Small intestine (tissue), 16 donors: ENCODE measurements at places on chromosomes 16 and 17.
A peak's percentile ranks its signal among the peaks of the same experiment; 100 is the strongest.

DNA sequence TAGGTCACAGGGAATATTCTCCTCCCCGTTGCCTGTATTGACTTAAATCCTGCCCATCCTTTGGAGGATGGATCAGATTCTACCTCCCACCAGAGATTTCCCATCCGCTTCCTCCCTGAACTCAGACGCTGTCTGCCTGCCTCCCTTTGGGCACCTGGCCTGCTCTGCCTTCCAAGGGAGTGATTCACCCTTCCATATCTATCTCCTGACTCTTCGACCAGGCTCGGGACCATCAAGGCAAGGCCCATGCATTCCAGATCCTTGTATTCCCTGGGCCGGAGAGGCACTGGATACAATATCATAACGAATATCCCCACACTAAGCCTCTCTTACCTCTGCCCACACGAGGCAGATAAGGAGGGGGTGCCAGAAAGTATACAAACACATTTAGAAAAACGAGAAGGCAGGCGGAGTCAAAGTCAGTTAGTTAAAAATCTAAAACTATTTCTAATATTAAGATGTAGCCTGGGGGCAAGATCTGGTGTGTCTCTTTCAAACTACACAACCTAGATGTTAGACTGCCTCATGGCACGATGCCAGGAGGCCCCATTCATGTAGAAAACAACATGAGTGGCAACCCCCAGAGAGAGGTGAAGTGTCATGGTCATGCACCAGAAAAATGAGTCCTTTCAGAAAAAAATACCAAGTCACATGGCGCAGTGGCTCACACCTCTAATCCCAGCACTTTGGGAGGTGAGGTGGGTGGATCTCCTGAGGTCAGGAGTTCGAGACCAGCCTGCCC is 9.2 kb downstream of the PMP22 start:
- peaks cover 2% of the 10 kb centered on the region for H3K36me3 ChIP-seq
- DNase-seq: no peak
- H3K27ac ChIP-seq: peak overlapping the region; percentile 14
- peaks cover 4% of the 10 kb centered on the region for H3K4me1 ChIP-seq

- DNase-seq: no peak
- no peak overlapping the region for H3K27ac ChIP-seq
- H3K4me1 ChIP-seq: no peaks in the 10 kb centered on the region
Observed at GRCh38 chr16:4811773-4812172, 9.3 kb upstream of the ROGDI start.

GRCh38 chr16:24151482-24151939 is 104.6 kb upstream of the CACNG3 start:
- H3K27me3 ChIP-seq: no peaks in the 10 kb centered on the region
- no peak for DNase-seq
- H3K36me3 ChIP-seq: no peaks in the 10 kb centered on the region
- no peak overlapping the region for H3K4me3 ChIP-seq
- no peaks in the 10 kb centered on the region for H3K4me1 ChIP-seq

GRCh38 chr17:53979991-53980390 is 157.3 kb downstream of the KIF2B start:
- DNase-seq: no peak
- H3K4me1 ChIP-seq: no peaks in the 10 kb centered on the region
- no peak overlapping the region for H3K27ac ChIP-seq
- no peaks in the 10 kb centered on the region for H3K27me3 ChIP-seq
